Activated CD4-positive, alpha-beta T cell treated with anti-CD3 and anti-CD28 coated beads, Interleukin-10, Interleukin-2, amounts not matched to agents 100 ng/mL and 50 ng/mL, durations not matched to agents 16 hours and 8 hours (primary cell): ENCODE measurements at places on chromosomes 2 and 18.

- peak; percentile 70 for DNase-seq
Observed at GRCh38 chr2:201257381-201257955, 2.9 kb upstream of the CASP8 start.

DNA sequence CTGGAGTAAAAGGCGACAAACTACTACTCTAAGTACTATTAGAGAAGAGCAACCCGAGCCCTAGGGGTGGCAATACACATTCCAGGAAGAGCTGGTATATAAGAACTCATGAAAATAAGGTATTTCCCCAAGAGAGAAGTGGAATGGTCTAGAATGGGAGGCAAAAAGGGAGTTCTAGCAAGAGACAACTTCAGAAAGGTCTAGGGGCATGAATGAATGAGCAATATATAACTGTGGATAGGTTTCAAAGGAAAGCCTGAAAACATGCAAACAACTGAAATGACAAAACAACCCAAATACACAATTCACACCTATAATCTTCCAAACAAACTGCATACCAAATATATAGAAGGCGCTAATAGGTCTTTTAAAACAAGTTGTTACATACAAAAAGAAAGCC is 22.2 kb downstream of the TRIP12 start:
- peak; percentile 23 for DNase-seq

DNA sequence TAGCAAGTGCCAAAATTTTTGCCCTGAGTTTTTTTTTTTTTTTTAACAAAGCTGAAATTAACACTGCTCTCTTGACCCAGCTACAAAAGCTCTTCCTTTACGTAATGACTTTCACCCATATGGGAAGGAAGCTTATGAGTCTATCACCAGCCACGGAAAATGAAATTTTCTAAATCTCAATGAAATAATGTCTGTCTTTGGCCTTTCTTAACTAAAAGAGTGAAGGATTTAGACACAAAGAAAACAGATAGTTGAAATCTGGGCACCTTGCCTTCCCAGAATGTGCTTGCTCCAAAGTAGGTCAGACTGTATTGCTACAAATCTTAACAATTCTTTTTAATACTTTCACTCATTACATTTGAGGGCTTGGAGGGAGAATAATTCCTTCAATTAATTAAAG is 180.8 kb upstream of the MGAT5 start:
- no peak for DNase-seq

- DNase-seq = no peak
Observed at GRCh38 chr2:31148514-31148913, 10.3 kb upstream of the GALNT14 start.

DNA sequence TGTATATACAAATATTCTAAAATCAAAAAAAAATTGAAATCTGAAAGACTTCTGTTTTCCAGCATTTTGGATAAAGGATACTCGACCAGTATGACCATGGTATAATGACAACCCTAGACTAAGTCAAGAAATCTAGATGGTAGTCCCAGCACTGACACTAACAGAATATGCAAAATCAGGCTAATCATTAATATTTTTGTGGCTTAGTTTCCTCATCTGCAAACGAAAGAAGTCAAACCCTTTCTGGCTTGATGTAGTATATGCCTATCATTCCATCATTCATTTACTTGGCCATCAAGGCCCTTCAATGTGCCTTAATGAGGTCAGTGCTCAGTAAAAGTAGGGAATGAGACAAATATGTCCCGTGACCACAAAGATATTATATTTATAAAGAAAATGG is 83.5 kb downstream of the NCKAP5 start:
- DNase-seq = no peak

DNA sequence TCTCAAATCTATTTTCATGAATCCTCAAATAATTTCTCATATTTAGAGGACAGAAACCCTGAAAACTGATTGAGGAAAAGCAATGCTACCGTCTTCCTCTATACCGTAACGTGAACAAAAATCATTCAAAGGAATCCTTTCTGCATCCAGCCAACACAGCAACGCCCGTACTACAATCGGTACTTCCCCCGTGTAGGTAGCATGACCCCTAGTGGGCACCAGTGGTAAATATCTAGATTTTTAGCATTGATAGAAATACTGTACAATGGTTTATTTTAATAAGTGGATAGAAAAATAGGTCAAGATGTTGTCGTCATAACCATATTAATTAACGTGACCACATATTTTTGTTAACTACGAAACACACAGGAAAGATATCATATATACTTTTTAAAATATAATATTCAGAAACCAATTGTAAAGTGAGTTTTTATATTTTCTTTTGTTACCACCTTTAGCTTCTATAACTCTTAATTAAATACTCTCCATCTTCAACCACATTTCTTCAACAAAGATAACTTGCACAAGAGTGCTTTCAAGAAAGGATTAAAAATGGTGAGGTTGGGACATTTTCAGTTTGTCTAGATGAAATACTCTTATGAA is 194.1 kb downstream of the SS18 start:
- DNase-seq = peak; percentile 36

DNA sequence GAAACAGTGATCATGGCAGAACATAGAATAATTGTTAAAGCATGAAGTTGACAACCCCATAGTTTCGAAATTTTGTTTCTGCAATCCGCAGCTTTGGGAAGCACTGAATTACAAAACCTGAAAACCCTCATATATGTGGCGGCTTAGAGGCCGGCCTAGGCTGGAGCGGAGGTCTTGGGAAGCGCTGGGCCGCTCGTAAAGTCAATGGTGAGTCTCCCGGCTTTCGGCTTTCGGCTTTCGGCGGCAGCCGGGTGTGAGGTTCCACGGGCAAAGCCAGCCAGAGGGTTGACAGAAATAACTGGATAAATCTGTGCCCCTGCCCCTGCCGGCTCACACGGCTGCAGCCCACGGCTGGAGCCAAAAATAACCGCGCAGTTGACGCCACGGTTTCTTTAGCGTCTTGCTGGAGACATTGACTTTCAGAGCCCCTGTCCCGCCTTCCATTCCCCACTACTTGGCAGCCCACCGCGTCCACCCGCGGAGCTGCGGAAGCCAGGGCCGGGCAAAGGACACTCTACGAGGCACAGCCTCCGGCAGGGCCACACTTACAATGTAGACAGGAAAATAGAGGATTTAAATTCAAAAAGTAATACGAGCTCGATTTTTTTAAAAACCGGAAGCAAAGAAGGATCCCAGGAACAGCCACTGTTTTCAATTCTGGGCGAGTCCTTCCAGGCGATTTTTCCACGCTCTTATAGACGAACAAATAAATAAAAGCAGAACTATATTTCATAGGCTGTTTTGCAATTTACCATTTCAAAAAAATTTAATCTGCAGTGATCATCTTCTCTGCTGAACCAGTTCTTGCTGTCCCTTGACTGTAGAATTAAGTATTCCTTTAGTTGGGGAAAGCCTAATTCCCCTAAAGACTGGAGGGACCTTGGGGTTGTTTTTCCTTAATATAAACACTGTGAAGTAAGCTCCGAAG is 28.3 kb upstream of the ATP6V1B1 start:
- no peak for DNase-seq

DNA sequence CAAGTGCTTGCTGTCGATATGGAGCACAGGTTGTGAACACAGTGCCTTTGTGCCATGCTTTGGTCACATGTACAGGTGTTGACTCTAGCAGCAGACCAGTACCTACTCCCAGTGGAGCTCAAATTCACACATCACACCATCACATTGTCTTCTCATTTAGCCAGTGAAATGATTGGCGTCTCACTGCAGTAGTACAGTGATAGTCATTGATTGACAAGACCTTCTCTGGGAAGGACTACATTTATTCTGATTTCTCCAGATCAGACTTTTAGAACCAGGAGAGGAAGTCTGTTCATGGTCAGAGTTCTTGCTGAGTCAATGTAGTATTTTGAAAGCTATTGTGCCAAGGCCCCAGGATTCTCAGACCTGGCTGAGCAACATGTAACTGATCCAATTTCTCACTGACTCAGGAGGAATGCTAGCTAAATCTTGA is 75.2 kb downstream of the FMNL2 start:
- no peak for DNase-seq

DNA sequence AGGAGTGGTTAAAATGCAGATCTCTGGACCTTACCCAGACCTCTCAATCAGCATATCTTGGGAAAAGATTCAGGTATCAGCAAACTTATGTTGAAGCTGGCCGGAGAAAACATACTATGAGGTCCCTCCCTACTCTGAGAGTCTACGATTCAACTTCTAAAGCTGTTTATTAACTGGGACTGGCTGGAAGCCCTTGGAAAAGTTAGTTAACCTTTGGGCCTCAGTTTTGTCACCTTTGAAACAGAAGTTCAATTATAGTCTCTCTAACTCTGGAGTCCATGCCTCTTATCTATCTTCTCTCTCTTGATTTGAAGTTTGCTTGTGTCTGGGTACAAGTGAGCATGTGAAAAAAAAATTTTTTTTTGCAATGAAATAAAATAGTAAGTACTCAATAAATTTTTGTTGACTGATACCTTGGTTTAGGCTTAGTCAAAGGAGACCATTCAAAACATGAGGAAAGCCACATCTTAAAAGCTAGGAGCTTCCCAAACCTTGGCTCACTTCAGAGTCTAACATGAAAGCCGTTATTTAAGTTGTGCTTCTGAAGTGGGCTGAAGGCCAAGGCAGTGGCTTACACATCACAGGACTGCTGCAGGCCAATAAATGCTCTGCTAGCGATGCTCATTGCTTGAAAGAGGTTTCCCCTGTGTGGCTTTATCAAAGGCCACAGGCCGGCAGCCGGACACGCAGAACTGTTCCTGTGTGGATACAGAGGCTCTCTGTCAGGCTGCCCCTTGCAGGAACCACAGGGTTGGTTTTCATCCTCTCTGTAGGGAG is 110.6 kb upstream of the FAM136A start:
- DNase-seq = no peak

- DNase-seq = no peak
Observed at GRCh38 chr18:33558529-33558928, 19.5 kb upstream of the ASXL3 start.

- no peak for DNase-seq
Observed at GRCh38 chr2:33804155-33804554, 205.1 kb upstream of the FAM98A start.

GRCh38 chr2:48912110-48912509 is 156.6 kb upstream of the LHCGR start:
- DNase-seq = no peak

GRCh38 chr2:45043174-45043573 is 33.9 kb upstream of the SIX2 start:
- DNase-seq = no peak

- DNase-seq = no peak
Observed at GRCh38 chr2:27077231-27077630, 1.2 kb upstream of the EMILIN1 start.

DNA sequence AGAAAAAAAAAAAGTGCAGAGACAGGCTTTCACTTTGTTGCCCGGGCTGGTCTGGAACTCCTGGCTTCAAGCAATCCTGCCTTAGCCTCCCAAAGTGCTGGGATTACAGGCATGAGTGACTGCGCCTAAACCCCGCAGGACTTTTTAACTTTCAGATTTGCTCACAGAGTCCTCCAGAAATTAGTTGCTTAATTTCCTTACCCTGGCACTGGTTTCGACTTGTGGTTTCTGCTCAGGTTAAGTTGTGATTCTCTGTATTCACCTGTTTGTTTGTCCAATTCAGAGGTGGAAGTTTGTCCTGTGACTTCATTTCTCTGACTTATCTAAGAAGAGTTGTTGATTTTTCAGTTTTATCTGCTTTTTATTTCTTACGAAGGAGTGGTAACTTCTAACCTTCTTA is 238.1 kb downstream of the TMEM182 start:
- DNase-seq = no peak

- no peak for DNase-seq
Observed at GRCh38 chr18:48769006-48769636, 181.6 kb downstream of the SMAD7 start.

DNA sequence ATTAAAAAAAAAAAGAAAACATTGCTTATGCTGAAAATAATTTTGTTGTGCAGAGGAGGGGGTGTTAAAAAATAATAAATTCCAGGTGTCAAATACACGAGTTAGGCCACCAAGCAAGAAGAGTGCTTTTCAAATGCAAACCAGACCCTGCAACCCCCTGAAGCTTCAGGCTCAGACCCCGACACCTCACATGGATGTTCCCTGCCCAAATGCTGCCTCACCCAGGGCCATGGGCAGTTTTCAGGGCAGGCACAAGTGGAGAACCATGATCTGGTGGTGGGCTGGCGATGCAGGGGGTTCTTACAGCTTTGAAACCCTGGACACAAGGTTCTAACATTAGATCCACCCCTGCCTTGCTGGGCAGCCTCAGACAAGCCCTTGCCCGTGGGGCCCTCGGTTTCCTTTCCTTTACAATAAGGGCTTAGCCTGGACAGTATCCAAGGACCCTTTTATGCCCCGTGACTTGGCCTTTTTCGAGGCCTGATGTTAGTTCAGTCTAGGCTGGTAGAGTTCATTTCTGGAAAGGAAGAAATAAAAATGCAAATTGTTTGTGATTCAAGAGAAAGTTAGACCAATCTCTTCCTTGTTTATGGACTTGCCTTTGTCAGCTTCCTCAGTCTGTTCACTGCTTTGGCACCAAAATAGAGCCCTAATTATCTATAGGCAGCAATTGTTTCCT is 168.7 kb downstream of the DDX1 start:
- no peak for DNase-seq

- DNase-seq = peak; percentile 70
Observed at GRCh38 chr2:48356701-48357325, 173.1 kb upstream of the STON1 start.

DNA sequence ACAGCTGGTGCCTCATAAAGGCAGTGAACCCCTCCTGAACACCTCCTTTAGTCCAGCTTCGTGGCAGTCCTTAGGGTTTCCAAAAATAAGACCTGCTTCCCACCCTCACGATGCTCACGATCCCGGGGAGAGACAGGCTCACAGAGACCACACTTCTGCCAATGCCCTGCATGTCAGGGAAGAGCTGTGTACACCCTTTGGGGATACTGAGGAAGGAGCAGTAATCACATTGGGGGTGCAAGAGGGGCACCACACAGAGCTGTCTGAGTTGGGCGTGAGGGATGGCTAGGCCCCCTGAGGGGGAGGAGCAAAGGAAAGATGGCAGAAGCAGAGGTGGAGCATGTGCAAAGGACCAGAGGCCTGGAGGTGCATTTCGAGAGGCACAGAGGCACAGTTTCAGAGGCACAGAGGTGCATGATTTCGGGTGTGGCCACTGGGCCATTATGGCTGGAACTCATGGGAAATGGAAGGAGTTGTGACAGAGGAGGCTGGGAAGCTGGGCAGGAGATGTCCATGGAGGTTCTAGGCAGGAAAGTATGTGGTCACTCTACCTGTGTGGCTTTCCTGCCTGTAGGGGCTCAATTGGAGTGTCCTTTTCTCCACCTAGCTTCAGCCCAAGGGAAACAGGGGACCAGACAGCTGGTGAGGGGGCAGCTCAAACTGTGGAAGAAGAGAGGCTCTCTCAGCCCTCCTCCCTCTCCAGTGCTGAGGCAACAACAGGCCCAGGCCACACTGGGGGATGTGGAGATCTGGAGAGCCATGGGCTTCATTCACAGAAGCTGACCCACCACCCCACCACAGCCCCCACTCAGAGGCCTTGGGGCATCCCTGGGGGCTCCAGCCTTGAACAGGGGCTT is 115.9 kb downstream of the CAPN13 start:
- no peak for DNase-seq
